ENCODE measurements at places on chromosomes 1 and 21. TPM values are rescaled to one million over a fixed set of nuclear protein-coding genes. Genes with fewer than 3 reads are reported as not detected.

The LCE1A gene
- not detected for total RNA-seq

GRCh38 chr1:238331557-238331956 is 440.8 kb upstream of the ZP4 start:
- no peak for DNase-seq

DNA sequence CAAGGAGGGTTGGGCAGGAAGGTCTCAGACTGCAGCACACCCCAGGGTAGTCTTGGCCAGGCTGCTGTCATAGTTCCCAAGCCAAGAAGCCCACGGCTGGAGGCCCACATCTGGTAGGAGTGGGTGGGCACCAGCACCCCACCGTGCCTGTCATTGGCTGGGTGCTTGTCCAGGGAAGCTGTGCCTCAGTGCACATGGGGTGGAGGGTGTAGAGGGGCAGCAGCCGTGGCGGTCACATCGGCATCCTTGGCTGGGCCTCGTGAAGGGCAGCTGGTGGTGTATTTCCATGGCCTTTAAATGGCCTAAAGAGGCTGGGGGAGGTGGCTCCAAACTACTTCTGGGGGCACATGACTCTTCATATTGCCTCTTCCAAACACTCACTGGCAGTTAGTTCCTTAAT is 119.6 kb upstream of the USP24 start:
- DNase-seq: no peak

- no peak for DNase-seq
These were observed 1.2 kb upstream of the CAMTA1 start for GRCh38 chr1:6783936-6784559.

GRCh38 chr1:74697832-74698231 is 24.2 kb upstream of the ERICH3 start:
- DNase-seq: no peak

Data from upper lobe of left lung (tissue), 6 donors.